ENCODE measurements at places on chromosomes 12 and 14. TPM values are rescaled to one million over a fixed set of nuclear protein-coding genes. Genes with fewer than 3 reads are reported as not detected.

Gene RFX4
- total RNA-seq: not detected

Gene LTB4R
- total RNA-seq: 0.91 TPM

Gene TMEM30B
- total RNA-seq: 0.16 TPM

Gene TRPV4
- total RNA-seq: 8.7 TPM

Gene CMTM5
- total RNA-seq: not detected

Gene C12orf54
- not detected for total RNA-seq
